Muscle of back (tissue), 13 donors: ENCODE measurements at places on chromosomes 4 and X. TPM values are rescaled to one million over a fixed set of nuclear protein-coding genes. Genes with fewer than 3 reads are reported as not detected.

GRCh38 chrX:3582451-3582850 is 131.0 kb downstream of the PRKX start:
- DNase-seq: no peak

DNA sequence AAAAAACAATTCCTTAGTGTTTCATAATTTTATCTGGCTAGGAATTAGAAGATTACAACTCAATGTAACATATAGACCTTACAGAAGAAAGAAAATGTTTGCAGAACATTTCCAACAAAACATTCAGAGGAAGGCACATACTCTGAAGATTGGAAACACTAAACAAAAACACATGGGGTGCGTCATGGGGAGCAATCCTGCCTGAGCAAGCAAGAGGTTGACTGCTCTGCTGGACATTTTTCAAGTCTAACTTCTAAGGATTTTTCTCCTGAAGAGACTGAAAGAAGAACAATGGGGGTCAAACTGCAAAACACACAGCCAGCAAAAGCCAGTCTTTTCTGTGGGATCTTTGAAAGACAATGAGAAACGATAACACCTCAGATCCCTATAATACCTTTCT is 182.8 kb downstream of the GUCY2F start:
- DNase-seq: peak; percentile 4

- no peak for DNase-seq
These were observed 164.4 kb downstream of the PJA1 start for GRCh38 chrX:69000877-69001276.

DNA sequence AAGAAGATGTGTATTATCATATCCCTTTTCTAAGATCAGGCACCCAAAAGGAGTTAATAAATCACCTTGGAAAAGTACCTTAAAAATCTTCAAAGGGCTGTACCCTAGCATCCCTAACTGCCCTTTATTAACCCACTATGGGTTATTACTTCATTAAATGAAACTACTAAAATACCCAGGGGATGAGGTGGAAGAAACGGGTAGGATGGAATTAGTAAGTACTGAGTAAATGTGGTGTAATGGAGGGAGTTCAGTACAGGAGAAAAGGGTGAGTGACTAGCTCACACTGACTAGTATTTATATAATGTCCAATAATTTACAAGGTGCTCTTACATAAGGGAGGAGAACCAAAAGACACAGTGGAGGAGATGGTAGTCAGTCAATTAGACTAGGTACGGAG is 51.0 kb upstream of the RASGEF1B start:
- DNase-seq: no peak

DNA sequence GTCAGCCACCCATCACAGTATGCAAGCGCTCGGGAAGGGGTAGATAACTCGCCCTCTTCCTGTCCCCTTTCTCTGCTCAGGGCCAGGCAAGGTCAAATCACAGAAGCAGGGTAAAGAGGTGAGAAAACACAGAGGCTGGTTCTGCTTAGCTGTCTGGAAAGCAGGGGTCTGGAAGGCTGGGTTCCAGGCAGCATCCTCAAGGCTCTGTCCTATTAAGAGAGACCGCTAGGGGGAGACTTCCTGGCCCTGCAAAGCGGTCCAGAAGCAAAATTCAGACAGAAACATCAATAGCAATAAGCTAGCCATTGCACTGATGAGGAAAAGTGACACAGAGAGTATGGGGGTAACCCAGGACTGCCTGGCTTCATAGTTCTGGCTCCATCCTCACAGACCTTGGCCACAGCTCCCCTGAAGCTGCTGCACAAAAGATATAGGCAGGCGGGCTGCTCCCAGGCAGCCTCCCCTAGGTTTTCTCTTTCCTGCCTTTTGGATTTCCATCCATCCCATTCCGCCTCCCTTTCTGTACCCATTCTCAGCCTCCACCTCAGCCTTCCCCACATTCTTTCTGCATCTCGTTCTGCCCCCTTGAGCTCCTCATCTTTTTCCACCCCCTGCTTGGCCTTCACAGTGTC is 308.5 kb downstream of the EVC2 start:
- no peak for DNase-seq

- DNase-seq: no peak
These were observed 134.3 kb downstream of the AMELX start for GRCh38 chrX:11427453-11428071.

XAGE2 gene
- polyA plus RNA-seq: 0.27 TPM

DOCK11 gene
- 16.8 TPM for polyA plus RNA-seq

NIPAL1 gene
- 6.0 TPM for polyA plus RNA-seq
